ENCODE measurements at places on chromosomes 13 and 19.
A peak's percentile ranks its signal among the peaks of the same experiment; 100 is the strongest.

DNA sequence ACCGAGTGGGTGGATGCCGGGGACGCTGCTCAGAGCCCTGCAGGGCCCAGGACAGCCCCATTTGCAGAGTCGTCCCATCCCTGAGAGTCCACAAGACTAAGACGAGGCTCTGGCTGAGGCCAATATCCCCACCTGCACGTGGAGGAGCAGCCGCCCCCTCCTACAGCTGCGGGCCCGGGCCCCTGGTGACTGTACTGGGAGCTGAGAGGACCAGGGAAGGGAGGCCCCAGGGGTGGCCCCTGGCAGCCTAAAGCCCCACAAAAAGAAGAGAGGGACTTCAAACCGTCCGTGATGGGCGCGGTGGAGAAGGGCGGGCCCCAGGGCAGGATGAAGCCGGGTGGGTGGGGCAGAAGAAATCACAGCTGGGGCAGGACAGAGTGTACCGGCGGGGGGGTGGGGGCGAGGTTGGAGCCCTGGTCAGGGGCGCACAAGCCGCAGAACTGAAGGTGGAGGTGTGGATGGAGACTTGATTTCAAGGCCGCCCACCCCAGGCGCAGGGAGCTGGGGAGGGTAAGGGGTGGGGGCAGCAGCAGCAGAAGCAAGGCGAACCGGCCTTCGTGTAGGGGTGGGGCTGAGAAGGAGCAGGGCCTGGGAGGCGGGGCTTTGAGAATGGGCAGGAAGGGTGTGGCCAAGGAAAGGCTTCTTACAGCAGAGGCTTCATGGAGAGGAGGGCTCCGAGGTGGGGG, 12.9 kb downstream of the CFD start:
- DNase-seq, result peak; percentile 94

DNA sequence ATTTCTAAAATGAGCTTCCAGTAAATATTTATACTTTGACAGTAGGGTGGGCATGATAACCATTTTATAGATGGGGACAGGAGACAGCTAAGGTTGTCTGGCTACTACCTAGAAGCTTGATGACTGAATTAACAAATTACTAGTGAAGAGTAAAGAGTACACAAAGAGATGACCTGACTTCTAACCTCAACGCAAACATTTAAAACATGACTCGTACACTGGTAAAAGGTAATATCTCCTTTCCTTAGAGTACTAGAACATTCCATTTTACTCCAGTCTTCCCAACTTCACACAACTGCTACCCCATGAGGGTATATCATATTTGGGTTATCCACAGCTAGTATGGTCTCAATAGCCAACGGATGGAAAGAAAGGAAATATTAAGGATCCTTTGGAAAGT, 258.9 kb downstream of the FOXO1 start:
- no peak for DNase-seq

- no peak for DNase-seq
Measured at GRCh38 chr13:31046711-31047279, 114.3 kb downstream of the TEX26 start.

GRCh38 chr13:27043013-27043412, 128.6 kb downstream of the USP12 start:
- no peak for DNase-seq

GRCh38 chr19:939439-939838, 13.6 kb downstream of the ARID3A start:
- DNase-seq, result no peak

GRCh38 chr19:33286899-33287298, 15.4 kb downstream of the CEBPA start:
- peak; percentile 56 for DNase-seq

- no peak for DNase-seq
Measured at GRCh38 chr19:38900202-38900629, 447 bp downstream of the NFKBIB start.

DNA sequence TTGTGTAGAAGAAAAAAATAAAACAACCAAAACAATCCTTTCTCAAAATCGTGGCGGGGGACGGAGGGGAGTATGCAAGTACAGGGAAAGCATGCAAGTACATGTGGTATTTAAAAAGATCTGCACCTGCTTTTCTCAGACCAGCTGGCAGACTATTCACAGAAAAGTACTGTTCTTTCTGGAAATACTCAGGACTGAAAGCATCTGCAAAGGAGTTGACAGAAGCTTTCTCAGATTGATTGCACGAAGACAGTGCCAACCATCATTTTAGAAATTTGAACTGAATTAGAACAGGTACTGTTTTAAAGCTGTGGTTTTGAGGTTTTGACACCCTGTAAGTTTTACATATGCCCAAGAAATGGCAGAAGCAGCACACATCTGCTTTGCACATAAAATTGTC, 19.8 kb upstream of the PCDH8 start:
- no peak for DNase-seq

GRCh38 chr13:113995051-113995601, 21.2 kb upstream of the C13orf46 start:
- DNase-seq, result no peak

GRCh38 chr19:7069904-7070226, 362 bp downstream of the ZNF557 start:
- no peak for DNase-seq

GRCh38 chr19:13764821-13765394, 586 bp downstream of the MRI1 start:
- peak; percentile 55 for DNase-seq

DNA sequence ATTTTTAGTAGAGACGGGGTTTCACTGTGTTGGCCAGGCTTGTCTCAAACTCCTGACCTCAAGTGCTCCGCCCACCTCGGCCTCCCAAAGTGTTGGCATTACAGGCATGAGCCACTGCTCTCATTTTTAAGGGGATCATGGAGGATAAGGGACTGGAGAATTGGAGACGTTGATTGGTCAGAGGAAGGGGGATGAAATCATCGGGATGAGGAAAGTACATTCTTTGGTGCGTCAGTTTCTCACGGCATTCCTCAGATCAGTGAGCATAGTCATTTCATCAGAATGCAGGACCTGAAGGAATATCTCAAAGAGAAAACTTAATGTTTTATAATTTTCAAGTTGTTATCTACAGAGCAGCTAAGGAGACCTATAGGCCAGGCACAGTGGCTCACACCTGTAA, 14.0 kb downstream of the ZNF114 start:
- DNase-seq, result no peak

DNA sequence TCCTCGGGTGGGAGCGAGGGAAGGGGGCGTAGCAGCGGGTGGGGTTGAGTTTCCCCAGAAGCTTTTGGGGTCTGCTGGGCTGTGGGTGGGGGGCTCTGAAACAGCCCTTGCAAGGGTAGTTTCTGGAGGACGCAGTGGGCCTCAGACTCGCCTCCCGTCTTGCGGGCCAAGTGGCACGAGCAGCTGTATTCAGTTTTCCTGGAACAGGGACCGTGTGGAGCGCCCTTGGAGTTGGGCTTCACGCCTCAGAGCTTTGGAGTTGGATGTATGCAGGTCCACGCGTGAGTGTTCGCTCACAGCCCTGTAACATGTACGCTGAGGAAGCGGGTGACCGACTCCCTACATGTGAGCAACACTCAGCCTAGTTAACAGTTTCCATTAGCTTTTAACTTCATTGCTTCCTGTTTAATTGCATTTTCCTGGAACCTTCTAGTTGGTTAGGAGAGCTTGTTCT, 603 bp downstream of the TM9SF2 start:
- DNase-seq, result peak; percentile 54

- DNase-seq, result peak; percentile 51
Measured at GRCh38 chr19:13012690-13013608, 17.7 kb downstream of the NFIX start.
